ENCODE measurements at places on chromosomes 2 and 18.

GRCh38 chr2:230790981-230791380 is 73.8 kb upstream of the ITM2C start:
- DNase-seq: no peak

DNA sequence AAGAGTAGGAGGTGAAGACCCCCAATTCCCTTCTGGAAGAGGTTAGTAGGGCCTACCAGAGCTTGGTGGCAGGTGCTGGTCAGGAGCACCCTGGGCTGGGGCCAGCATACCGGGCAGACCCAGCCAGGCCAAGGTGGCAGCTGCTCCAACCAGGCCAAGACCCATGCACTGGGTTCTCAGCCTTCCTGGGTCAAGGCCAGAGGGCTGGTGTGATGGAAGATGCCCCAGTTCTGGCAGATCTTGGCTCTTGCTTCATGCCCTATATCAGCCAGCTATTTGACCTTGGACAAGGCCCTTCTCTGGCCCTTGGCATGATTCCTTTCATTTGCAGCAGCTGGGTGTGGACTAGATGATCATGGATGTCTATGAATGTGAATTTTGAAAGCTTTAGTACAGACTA is 57.7 kb downstream of the PRKCE start:
- DNase-seq: no peak

DNA sequence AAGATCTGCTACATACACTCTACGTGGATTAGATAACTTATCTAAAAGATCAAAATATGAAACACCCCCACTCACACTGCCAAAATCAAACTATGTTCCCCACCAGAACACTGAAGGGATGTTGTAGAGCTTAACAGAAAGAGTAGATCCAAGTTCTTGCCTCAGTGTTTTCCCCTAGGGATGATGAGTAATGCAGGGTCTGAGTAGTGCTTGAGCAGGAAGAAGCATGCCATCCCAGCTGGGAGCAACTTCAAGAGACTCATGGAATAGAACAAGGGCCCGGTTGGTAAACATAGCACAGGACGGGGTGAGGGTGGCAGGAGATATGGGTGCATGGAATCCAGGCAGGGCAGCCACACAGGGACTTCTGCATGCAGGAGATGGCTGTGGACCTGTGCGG is 74.3 kb downstream of the SNTG2 start:
- DNase-seq: no peak

- DNase-seq: no peak
Measured at GRCh38 chr18:14768241-14768640, 20.3 kb downstream of the ANKRD30B start.

DNA sequence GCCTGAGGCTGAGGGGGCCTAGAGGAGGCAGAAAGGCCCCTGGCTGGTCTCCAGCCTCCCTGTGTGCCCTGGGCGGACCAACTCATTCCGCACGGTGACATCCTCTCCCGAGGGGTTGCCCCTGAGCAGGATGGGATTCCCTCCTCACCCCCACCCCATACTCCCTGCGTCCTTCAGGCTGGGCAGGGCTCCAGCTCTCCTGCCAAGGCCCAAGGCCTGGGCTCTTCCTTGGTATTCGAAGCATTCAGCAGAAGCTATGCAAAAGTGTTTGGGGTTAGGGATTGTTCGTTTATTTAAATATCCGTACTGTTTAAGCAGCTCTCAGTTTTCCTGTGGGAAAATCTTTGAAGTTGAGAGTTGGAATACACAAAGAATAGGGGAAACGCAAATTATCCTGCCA is 113.1 kb upstream of the RAB12 start:
- no peak for DNase-seq

GRCh38 chr2:68366083-68366560 is 1.0 kb downstream of the PLEK start:
- DNase-seq: no peak

- DNase-seq: no peak
Measured at GRCh38 chr2:221502270-221503010, 69.7 kb downstream of the EPHA4 start.

DNA sequence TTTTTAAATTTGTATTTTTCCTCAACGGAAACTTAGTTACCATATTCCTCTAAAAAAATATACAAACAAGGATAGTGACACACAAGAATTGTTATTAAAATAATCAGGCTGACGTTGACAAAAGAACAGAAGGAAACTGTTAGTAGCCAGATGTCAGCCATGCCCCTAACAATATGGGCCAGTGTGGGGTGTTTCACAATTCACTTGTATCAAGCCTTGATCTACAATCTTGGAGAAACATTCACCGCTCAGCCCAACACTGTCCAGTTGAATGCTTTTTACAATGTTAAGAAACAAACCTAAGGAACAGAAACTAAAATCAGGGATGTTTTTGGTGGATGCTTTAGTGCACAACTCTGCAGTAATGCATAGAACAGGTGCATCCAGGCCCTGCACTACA is 44.6 kb downstream of the TMEFF2 start:
- DNase-seq: no peak

- no peak for DNase-seq
Measured at GRCh38 chr18:49447810-49448745, 12.4 kb downstream of the DYM start.

All from right hindlimb (tissue), 1 donor.